ENCODE measurements at places on chromosomes 7 and 10. TPM values are rescaled to one million over a fixed set of nuclear protein-coding genes. Genes with fewer than 3 reads are reported as not detected.

Gene ANKRD7
- not detected for total RNA-seq

Gene UCMA
- total RNA-seq, result not detected

Gene TRUB1
- 14.0 TPM for total RNA-seq

Gene SMKR1
- not detected for total RNA-seq

Gene ELFN1
- total RNA-seq, result 0.80 TPM

Gene BTBD16
- total RNA-seq, result not detected

Gene ATP6V0A4
- total RNA-seq, result 0.66 TPM

Gene SEMA3C
- total RNA-seq, result 120 TPM

Gene GPER1
- total RNA-seq, result 1.3 TPM

Gene ADAMTS14
- total RNA-seq, result 10.7 TPM

Gene C10orf105
- total RNA-seq, result not detected

GRCh38 chr10:119896061-119896655 is 3.6 kb downstream of the SEC23IP start:
- no peak for DNase-seq
- H3K4me1 ChIP-seq, result peaks cover 43% of the 10 kb centered on the region
- H3K27ac ChIP-seq, result peak overlapping the region; percentile 44
- H3K4me3 ChIP-seq, result no peak overlapping the region
- peaks cover 9% of the 10 kb centered on the region for H3K36me3 ChIP-seq

GRCh38 chr7:38142736-38143135 is 35.3 kb upstream of the STARD3NL start:
- no peak overlapping the region for H3K27ac ChIP-seq
- no peaks in the 10 kb centered on the region for H3K4me1 ChIP-seq

- no peaks in the 10 kb centered on the region for H3K4me1 ChIP-seq
- no peak overlapping the region for H3K4me3 ChIP-seq
- H3K27ac ChIP-seq, result no peak overlapping the region
- no peaks in the 10 kb centered on the region for H3K36me3 ChIP-seq
- no peak for DNase-seq
Measured at GRCh38 chr10:48623607-48624132, 18.8 kb upstream of the ARHGAP22 start.

DNA sequence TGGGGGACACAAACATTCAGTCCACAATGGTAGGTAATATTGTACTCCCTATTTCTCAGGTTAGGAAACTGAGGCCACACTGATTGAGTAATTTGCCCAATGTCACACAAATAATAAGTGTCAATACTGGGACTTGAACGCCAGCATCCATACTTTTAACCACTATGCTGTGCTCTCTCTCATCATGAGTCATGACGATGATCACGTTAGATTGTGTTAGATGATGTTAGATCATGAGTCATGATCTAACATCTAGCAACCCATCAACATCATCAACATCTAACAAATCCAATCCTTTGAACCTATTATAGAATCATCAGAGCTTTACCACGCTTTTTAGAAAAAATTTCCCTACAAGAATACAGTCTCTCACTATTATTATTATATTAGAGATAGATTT is 28.1 kb upstream of the HERPUD2 start:
- H3K27ac ChIP-seq, result no peak overlapping the region
- no peaks in the 10 kb centered on the region for H3K36me3 ChIP-seq
- H3K4me1 ChIP-seq, result no peaks in the 10 kb centered on the region
- H3K27me3 ChIP-seq, result no peaks in the 10 kb centered on the region
- DNase-seq, result no peak

DNA sequence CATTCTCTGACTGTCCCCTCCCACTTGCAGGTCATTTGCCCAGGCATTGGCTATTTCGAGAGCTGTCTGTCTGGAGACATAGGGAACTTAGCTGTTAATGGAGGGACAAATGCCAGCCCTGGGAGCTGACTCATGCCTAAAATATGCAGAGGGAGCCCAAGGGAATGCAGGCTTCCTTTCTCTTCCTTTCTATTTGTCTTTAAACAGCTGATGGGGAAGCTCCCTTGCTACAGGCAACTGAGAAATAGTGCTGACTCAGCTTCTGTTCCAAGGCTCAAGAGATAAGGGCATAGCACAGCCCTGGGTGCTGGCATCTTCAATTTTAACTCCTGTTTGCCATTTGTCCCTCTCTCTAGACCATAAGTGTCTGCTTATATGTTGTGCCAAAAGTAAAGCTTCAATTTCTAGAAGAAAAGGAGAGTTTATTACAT is 82.7 kb upstream of the C1GALT1 start:
- no peak overlapping the region for H3K27ac ChIP-seq
- no peaks in the 10 kb centered on the region for H3K27me3 ChIP-seq
- DNase-seq, result no peak
- no peaks in the 10 kb centered on the region for H3K36me3 ChIP-seq
- no peaks in the 10 kb centered on the region for H3K4me1 ChIP-seq

DNA sequence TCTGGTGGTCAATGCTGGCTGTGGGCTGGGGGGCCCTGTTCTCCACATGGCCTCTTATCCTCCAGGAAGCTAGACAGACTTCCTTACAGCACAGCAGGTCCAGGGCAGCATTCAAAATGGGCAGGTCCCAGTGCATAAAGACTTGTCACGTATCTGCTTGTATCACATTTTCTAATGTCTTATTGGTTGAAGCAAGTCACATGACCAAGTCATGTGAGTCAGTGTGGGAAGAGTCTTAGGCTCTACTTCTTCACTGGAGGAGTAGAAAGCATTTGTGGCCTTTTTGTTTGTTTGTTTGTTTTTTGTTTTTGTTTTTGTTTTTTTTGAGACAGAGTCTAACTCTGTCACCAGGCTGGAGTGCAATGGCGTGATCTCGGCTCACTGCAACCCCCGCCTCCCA is 104.7 kb downstream of the COL13A1 start:
- no peak overlapping the region for H3K27ac ChIP-seq
- no peaks in the 10 kb centered on the region for H3K36me3 ChIP-seq
- H3K4me3 ChIP-seq, result no peak overlapping the region
- H3K27me3 ChIP-seq, result no peaks in the 10 kb centered on the region
- H3K4me1 ChIP-seq, result no peaks in the 10 kb centered on the region
- DNase-seq, result no peak

GRCh38 chr10:13019280-13019679 is 17.8 kb upstream of the CCDC3 start:
- H3K4me3 ChIP-seq, result no peak overlapping the region
- no peaks in the 10 kb centered on the region for H3K36me3 ChIP-seq

- no peak overlapping the region for H3K4me3 ChIP-seq
- peak; percentile 83 for DNase-seq
- H3K4me1 ChIP-seq, result peaks cover 26% of the 10 kb centered on the region
- H3K36me3 ChIP-seq, result no peaks in the 10 kb centered on the region
- H3K27ac ChIP-seq, result peak overlapping the region; percentile 47
- H3K27me3 ChIP-seq, result no peaks in the 10 kb centered on the region
Measured at GRCh38 chr10:72009425-72010081, 45.4 kb downstream of the CHST3 start.

DNA sequence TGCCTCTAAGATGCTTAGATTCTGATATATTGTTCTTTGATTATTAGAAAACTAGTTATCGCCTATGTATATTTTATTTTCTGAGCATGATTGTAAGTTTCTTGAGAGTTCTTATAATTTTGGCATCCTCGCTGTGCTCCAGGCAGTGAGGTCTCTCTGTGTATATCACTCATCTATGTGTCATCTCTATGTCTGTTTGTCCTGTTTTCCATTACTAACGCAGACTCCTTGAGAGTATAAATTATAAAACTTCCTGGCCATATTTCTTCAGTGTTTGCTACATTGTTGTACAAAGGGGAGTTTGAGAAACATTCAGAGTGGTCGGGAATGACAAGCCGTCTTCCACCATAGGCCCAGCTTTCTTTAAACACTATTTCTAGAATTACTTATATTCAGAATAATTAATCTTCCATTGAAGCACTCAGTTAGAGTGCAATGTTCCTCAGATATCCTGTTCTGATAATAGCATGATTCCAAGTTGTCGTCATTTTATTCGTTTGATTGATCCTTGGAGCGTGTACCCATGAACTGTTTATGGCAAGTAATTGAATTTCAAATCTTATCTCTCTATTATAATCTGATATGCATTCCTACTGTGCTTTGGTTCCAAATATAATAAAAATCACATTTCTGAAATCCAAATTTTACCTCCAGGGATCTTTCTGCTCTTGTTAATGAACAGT is 206.6 kb downstream of the BAMBI start:
- H3K27me3 ChIP-seq, result no peaks in the 10 kb centered on the region
- no peak overlapping the region for H3K4me3 ChIP-seq
- no peak overlapping the region for H3K27ac ChIP-seq
- no peaks in the 10 kb centered on the region for H3K4me1 ChIP-seq

- no peak overlapping the region for H3K4me3 ChIP-seq
- no peak overlapping the region for H3K27ac ChIP-seq
- H3K36me3 ChIP-seq, result no peaks in the 10 kb centered on the region
- peak; percentile 81 for DNase-seq
Measured at GRCh38 chr7:37284805-37285231, 163.8 kb downstream of the ELMO1 start.

DNA sequence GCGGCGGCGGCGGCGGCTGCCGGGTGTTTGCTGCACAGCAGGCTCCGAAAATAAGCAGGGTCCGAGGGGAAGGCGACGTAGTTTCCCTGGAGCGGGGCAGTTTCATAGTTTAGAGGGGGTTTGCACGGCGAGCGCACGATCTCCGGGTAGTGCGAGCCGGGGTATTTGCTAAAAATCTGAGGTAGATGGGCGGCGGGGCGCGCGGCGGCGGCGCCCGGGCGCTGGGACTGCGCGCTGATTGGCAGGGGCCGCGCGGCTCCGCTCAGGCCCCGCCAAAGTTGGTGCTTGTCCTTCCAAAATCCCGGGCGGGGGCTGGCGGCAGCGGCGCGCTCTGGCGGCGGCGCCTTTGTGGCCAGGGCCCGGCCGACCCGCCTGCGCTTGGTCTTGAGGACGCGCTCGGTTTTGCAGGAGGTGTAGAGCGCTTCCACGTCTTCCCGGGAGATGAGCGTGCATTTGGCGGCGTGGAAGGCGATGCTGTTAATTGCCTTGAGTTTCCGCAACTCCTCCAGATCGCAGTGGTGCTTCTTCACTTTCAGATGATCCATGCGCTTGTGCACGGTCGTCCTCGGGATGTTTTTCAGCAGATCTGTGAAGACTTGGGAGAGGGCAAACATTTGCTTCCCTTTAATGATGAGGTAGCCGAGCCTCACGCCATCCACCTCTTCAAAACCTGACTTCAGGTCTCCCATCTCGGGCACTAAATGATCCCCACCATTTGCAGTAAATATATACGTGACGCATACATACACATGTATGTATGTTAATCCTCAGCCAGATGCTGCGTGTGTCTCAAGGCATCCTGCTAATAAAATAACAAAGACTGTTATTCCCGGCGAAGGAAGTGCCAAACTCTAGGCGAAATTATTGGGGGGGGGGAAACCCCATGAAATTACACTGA is 8.1 kb downstream of the SKIDA1 start:
- no peak for DNase-seq
- H3K4me3 ChIP-seq, result peak overlapping the region; percentile 39
- H3K27me3 ChIP-seq, result no peaks in the 10 kb centered on the region
- H3K27ac ChIP-seq, result peak overlapping the region; percentile 75

DNA sequence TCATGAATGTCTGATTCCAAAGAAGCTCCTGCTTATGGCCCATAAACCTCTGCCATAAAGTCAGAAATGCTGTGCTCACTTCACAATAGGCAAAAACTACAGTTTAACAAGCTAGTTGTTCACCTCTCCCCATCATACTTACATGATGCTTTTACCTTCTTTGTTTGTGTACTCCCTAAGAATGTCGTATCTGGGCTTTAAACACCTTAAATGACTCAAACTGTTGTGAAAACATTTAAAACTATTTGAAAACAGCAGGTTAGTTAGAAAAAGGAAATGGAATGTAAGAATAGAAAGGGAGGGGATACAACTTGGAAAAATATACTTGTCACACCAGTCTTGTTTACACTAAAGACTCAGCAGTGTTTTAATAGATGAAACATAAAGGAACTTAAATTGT is 128.2 kb upstream of the AGR3 start:
- no peaks in the 10 kb centered on the region for H3K27me3 ChIP-seq
- no peak overlapping the region for H3K4me3 ChIP-seq

DNA sequence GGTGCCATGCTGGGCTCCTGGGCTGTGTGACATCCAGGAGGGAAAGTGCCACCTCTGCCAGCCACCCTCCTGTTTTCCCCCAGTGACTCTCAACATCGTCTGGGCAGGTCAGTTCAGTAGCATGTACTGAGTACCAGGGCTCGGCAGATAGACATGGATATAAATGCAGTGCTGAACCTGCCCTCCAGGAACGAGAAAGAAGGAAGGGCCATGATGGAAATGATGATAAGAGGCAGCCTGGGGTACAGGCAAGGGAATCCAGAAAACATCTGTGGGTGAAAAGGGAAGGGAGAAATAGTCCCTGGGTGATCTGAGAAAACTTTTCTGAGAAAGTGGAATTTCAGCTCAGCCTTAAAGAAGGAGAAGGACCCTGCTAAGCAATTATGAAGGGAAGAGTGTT is 12.1 kb downstream of the CNNM1 start:
- H3K4me1 ChIP-seq, result no peaks in the 10 kb centered on the region
- H3K4me3 ChIP-seq, result no peak overlapping the region
- no peak for DNase-seq
- H3K27me3 ChIP-seq, result no peaks in the 10 kb centered on the region

DNA sequence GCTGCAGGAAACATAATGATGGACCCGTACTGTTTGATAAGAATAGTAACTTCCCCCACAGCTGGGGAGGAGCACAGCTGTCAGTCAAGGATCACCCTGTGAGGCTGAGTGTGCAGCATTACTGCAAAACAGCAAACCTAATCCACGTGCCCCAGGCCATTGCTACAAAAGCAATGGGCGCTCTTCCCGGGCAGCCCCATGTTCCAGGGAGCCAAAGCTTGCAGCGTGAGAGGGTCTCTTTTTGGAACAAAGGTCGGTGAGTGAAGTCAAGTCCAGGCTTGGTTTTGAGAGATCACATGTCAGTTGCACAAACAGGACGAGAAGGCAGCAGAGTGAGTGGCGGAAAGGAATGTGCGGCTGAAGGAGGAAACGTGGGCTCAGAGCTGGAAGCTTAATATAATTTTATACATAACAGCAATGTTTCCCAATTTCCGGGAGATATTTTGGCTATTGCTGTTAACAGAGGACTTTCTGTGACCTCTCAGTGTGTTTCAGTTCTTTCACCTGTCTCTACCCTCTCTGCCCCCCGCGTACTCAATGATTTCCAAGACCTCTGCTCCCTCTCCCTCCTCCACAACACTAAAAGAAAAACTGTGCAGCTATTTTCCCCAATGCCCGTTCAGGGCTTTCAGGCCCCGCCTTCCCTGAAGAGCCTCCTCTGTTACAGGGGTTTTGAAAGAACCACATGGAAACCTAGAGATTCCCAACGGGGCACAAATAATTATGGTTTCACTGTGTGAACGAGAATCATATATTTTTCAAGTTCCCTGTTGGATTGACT is 128.9 kb downstream of the MTPAP start:
- H3K27ac ChIP-seq, result no peak overlapping the region
- no peaks in the 10 kb centered on the region for H3K4me1 ChIP-seq
- no peaks in the 10 kb centered on the region for H3K36me3 ChIP-seq
- no peak overlapping the region for H3K4me3 ChIP-seq
- H3K27me3 ChIP-seq, result no peaks in the 10 kb centered on the region

- no peaks in the 10 kb centered on the region for H3K36me3 ChIP-seq
- H3K27me3 ChIP-seq, result no peaks in the 10 kb centered on the region
- DNase-seq, result no peak
- H3K4me1 ChIP-seq, result no peaks in the 10 kb centered on the region
- H3K27ac ChIP-seq, result no peak overlapping the region
Measured at GRCh38 chr10:6950133-6950532, 370.1 kb upstream of the PRKCQ start.

- H3K27me3 ChIP-seq, result no peaks in the 10 kb centered on the region
- H3K4me1 ChIP-seq, result peaks cover 77% of the 10 kb centered on the region
- H3K27ac ChIP-seq, result peak overlapping the region; percentile 96
Measured at GRCh38 chr10:110501142-110501937, 3.6 kb downstream of the DUSP5 start.

- no peak for DNase-seq
- no peak overlapping the region for H3K27ac ChIP-seq
- H3K36me3 ChIP-seq, result no peaks in the 10 kb centered on the region
Measured at GRCh38 chr7:70654979-70655378, 477.0 kb upstream of the GALNT17 start.
